Glomerular endothelial cell (primary cell): ENCODE measurements at places on chromosomes 2 and 18.

GRCh38 chr2:219552382-219553167 is 8.7 kb downstream of the TMEM198 start:
- no peak for DNase-seq

GRCh38 chr2:1601067-1601412 is 143.3 kb downstream of the PXDN start:
- no peak for DNase-seq

- no peak for DNase-seq
Measured at GRCh38 chr2:181120625-181121024, 140.2 kb downstream of the UBE2E3 start.

DNA sequence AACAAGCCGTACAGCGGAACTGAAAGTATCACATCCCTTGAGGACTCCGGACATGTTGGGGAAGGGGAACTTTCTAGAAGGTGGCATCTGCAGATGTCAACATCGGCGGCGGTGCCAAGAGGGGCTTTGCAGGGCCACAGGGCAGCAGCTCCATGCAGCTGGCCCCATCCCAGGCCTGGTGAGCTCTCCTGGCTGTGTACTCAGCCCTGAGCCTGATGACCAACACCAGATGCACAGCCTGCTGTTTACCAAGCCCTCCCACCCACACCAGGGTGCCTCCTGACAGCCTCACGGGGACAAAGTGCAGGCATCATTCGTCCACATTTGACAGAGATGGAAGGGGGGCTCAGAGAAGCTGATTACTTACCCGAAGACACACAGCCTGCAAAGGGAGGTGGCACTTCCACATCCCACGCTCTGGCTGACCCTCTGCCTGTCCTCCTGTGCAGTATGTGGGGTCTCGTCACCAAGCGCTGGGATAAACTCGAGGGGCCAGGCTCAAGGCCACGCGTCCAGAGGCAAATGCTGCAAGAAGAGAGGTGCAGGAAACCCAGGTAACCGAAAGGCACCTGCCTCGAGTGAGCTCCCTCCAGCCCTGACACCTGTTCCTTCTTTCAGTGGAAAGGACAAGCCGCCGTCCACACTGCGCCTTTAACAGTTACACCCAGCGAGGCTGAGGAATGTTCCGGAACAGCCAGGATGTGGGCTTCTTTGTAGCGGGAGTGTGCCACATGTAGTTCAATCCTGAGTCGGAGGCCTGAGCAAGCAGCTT is 69.0 kb upstream of the ASAP2 start:
- no peak for DNase-seq

DNA sequence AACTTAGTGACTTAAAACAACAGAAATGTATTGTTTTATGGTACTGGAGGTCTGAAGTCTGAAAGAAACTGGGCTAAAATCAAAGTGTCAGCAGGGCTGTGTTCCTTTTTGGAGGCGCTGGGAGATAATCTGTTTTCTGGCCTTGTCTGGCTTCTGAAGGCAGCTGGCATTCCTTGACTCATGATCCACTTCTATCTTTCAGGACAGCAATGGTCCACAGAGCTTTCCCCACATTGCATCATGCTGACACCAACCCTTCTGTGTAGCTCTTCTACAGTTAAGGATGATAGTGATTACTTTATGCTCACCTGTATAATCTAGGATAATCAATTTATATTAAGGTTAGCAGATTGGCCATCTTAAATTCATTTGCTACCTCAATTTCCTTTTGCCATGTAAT is 392.1 kb downstream of the TDRD15 start:
- DNase-seq = no peak

- no peak for DNase-seq
Measured at GRCh38 chr2:8141079-8141707, 540.7 kb upstream of the ID2 start.

DNA sequence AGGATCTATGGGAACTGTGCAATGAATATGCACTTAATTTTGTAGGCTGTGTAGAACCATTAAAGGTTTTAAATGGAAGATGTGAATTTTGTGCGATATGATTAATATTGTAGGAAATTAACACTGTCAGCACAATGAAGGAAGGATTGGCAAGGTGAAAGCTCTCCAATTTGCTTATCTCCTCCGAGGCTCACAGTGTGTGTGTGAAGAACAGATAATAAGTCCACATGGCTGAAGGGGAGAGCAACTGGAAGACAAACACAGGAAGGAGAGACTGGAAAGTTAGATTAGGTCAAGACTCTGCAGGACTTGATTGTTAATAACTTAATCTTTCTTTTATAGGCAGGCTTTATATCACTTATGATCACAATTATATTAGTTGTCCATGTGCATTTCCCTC is 269.7 kb upstream of the VRK2 start:
- DNase-seq = no peak

GRCh38 chr2:111985514-111985913 is 69.6 kb upstream of the TMEM87B start:
- no peak for DNase-seq

- peak; percentile 67 for DNase-seq
Measured at GRCh38 chr18:64333584-64333983, 184.7 kb upstream of the LINC00305 start.

DNA sequence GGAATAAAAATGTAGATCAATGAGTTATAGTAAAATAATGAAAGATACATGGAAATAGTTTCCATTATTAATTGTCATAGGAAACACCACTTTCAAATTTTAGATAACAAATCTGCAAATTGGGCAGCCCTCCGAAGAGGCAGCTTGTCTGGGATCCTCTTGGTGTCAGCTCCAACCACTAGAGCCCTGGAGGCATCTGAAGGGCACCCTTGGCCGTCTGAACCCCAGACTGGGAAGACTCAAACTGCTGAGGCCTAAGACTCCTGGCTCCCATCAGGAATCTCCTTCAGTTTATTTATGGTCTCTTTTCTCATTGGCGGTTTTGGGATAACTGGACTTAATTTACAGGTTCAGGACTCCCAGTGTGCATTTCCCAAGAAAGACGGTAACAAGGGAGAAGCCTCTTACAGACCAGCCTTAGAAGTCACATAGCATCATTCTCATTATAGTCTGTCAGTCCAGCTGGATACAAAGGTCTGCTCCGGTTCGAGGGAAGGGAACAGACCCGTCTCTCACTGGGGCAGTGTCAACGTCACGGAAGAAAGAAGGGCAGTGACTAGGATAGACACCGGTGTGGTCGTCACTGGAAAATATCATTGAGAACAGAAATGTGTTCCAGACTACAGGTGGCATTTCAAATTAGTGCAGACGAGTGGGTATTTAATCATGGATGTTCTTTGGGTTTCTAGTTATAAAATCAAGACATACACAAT is 390.7 kb upstream of the NETO1 start:
- DNase-seq = no peak

DNA sequence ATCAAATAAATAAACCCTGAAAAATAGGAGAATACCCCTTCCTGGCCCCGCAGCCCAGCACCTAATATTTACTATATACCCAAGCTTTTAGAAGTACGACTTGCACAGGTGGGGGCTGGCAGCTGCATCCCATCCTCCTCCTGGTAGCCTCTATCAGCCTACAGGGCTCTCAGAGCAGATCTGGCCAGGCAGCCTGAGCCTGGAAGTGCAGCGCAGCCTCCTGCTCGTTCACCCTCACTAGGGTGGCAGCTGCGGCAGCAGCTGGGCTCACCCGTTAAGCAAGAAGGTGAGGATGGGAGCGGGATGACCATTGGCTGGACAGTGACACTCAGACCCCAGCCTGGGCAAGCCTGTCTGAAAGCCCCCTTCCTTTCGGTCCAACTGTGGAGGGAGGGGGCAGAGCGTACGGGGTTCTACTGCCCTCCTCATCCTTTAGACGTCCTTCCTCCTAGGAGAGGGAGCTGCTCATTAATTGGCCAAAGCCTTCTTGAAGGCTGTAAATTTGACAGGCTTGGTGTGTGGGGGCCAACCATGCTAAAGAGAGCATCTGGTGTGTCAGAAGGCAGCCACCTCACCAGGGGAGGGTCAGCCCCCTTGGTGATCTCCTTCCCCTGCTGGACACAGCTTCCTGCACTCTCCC is 23.3 kb downstream of the MPHOSPH10 start:
- DNase-seq = no peak

- no peak for DNase-seq
Measured at GRCh38 chr18:74310411-74310810, 5.2 kb upstream of the C18orf63 start.

DNA sequence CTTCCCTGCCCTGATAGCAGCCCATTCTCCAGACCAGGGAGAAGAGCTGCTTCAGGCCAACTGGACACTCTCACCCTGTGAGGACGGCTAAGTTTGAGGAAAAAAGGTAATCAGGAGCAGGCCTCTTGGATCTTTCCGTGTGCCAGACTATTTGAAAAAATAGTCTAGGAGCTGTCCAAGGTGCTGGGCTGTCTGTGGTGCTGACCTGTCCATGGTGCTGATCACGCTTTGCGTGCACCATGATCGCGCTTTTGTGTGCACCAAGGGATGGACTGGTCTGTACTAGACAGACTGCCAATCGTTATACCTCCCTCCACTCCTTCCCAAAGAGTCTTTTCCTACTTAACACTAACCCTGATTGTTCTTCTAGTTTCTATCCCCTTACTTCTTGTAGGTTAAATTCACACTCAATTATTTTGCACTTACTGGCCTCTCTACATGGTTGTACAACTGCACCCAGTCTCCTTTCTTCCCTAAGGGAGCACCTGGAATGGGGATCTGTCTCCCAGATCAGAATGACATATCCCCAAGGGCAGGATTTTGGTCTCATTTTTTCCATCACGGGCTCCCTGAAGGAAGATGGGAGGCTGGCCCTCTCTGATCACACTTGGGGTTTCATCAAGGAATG is 295.4 kb downstream of the CELF4 start:
- DNase-seq = no peak

- DNase-seq = no peak
Measured at GRCh38 chr2:21422050-21422449, 298.3 kb downstream of the TDRD15 start.

DNA sequence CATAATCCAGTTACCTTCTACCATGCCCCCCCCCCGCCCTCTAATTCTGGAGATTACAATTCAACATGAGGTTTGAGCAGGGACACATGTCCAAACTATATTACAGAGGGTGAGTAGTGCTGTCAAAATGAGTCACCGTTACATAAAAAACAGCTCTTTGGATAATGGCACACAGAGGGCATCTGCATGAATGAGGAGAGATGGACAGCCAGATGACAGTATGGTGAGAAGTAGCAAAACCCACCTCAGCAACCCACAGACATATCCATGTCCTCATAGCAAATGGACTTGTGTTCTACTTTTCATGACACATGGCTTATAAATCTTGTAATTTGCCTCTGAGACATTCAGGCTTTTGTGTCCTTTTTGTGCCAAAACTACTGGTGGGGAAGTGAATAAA is 132.0 kb downstream of the EML6 start:
- DNase-seq = no peak

- no peak for DNase-seq
Measured at GRCh38 chr2:191325651-191326365, 80.6 kb downstream of the MYO1B start.

DNA sequence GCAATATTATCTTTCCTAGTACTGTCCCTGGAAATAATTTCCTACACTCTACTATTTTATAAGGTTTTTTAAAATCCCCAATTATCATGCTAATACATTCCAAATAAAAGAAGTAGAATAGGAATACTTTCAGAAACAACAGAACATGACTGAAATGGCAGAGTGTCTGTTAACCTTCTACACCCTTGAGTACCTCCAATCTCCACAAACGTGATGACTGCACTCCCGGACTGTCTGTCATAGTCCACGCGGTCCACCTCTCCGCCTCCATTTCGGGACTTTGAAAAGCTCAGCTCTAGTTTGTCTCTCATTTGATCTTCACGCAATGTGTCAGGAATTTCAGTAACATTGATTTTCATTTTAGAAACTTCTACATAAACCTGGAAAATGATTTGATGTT is 13.6 kb upstream of the RBM43 start:
- DNase-seq = no peak

DNA sequence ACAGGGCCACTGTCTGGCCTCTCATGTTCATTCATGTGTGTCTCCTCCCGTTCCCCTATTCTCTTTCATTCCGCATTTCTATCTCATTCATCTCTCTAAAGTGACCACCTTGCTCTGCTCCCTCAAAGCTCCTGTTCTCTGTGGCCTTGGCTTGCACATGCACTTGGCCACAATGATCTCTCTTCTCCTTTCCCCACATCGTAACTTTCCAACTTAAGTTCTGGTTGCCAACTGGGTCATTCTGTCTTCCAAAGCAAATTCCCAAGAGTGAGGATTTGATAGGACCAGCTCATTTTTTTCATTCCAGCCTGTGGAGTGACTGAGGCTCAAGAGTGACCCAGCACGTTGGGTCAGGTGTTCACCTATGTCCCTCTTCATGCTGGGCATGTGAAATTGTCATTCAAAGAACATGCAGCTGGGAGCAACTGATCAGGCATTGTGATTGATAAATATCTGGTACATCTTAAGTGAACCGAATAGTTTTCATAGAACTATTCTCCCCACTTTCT is 14.3 kb upstream of the ITGA6 start:
- no peak for DNase-seq

- no peak for DNase-seq
Measured at GRCh38 chr2:30162806-30163205, 16.0 kb downstream of the YPEL5 start.

DNA sequence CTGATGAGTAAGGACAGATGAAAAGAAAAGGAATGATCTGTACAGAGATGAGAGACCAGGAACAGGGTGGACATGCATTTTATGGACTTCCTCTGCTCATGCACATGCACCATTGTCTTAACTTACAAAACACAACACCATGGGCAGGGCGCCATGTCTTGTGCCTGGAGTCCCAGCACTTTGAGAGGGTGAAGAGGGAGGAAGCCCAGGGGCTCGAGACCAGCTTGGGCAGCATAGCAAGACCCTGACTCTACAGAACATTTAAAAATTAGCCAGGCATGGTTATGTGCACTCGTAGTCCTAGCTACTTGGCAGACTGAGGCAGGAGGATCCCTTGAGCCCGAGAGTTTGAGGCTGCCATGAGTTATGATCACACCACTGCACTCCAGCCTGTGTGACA is 86.9 kb downstream of the ZFP36L2 start:
- no peak for DNase-seq

- no peak for DNase-seq
Measured at GRCh38 chr18:66510357-66511045, 93.4 kb downstream of the CDH19 start.

DNA sequence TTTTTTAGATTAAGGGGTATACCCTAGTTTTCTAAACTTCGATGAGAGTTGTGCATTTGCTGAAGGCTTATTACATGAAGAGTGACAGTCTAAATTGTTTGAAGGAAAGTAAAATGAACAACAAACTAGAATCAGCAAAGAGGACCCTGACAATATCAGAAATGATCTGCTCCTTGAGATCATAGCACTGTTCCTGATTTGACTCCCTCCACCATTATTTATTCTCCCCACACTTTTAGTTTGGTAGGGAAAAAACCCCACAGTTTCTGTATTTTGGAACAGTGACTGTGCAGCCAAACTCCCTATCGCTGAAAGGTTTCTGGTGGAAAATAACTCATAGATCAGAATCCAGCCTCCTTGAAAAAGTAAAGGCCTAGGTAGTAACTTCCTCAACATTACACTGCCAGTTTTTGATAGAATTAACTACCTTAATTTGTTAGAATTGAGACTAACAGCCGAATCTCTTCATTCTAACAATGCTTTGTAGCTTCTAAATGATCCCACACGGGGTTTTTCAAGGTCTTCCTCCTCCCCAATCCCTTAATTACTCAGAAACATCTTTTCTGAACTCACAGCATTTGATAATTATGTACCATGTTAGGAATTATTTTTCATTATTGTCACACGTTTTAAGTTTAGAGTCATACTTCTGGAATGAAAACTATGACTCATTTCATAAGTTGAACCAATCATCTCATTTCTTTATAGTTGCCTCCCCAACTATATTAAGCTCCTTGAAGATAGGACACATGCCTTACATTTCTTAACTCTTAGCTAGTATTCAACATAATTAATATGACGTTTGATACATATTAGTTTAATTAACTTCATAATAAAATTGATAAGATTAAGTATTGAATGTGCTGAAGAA is 2.9 kb downstream of the MYL12A start:
- no peak for DNase-seq
